Activated CD8-positive, alpha-beta memory T cell treated with anti-CD3 and anti-CD28 coated beads for 4 hours (primary cell): ENCODE measurements at places on chromosomes 5 and 9.

DNA sequence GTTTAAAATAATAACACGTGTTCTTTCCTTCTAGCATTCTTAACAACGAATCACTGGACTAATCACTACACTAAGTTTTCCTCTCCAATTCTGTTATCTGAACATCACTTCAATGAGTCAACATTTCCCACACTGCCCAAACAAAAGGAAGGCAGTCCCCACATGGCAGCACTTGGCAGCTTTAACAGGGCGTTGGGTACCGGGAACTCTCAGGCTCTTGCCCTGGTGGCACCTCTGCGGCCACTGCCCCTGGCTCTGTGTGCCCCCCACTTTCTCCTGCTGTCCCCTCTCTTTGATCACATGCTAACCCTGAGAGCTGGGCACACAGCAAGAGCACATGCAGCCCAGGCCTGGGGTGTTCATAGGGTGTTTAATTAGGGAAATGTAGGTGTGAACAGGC lies 15.7 kb downstream of the SLC6A3 start:
- no peak for DNase-seq

DNA sequence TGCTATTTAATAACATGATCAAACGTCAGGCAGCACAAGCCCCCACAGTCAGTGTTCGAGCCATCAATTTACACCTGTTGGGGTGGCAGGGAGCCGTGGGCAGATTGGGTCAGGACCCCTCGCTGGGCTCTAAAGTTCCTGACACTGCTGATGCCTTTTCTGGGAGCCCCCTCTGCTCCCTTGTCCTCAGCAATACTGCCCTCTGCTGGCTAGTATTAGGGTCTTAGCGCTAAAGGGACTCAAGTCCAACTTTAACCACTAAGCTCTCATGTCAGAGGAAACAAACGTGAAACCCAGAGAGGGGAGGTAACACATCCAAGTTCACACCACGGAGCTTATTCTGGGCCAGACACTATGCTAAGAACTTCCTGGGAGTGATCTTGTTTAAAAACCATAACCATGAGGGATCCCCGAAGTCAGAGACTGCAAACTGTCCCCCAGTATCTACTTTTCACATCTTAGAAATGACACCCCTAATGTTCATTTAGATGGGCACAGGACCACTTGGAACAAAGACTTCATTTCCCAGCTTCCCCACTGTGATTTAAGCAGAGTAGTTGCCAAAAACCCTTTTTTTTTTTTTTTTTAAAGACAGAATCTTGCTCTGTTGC lies 20.4 kb downstream of the ANKS6 start:
- no peak for DNase-seq

GRCh38 chr9:109475526-109475925 lies 22.6 kb downstream of the PTPN3 start:
- DNase-seq = no peak

DNA sequence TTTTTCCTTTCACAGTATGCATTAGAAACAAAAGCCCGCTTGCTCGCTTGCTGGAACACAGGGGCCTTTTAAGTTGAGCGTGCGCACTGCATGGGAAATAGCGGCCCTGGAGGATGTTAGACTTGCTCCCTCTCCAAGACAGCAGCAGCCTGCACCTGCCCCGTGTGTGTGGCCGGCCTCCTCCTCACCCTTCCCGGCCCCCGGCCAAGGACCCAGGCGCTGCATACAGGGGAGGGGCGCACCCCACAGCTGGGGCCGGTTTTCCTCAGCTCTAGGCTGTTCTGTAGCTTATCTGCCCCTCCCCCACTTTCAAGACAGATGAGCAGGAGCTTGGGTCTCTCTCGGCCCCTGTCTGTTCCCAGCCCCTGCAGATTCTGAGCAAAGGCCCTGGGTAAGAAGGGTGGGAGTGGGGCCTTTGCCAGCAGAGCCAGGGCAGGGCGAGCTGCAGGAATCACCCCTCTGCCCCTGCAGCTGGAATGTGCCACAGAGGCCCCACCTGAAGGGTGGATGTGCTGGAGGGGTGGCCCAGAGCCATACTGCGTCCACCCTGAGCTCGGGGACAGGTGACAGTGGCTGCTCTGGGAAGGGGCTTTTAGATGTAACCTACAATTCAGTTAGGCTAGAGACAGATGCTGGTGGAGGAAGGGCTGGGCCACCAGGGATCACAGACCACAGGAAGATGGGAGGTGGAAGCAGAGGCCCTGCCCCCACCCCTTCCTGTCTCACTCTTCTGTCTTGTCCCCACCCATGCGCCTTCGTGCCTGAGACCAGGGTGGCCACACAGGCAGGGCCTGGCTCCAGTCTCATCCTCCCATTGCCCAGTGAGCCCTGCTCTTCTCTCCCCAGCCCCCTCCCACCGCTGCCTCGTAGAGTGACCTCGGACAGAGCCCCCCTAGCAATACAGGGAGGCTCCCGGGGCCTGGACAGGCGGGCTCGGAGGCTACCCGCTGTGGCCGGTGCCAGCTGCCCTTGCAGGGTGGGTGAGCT lies 132.4 kb downstream of the DAB2IP start:
- DNase-seq = no peak

GRCh38 chr9:16039218-16039987 lies 486.6 kb downstream of the CCDC171 start:
- DNase-seq = no peak
